ENCODE measurements at places on chromosomes 7 and 10.

DNA sequence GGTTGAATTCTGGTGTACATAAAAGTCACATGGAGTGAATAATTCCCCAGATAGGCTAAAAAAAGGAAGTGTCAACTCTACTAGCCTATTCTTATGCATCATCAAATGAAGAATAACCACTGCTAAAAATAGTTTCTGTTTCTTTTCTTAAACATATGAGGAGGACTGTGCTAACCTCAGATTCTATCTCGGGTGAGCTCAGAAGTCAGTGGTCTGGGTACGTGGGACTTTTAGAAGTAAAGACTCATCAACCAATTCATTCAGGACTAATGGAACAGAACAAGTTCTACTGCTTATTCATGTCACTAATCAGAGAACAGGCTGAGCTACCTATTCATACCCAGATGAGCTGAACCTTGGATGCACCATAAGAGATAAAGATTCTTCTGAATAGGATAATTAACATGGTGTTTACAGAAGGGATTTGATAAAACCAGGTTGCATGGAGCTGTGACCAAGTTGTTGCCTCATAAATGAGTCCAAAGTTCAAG lies 9.5 kb upstream of the ASAH2 start:
- DNase-seq = no peak

- DNase-seq = no peak
Observed at GRCh38 chr10:61869774-61870525, 31.5 kb upstream of the ARID5B start.

GRCh38 chr10:72013202-72013945 lies 49.2 kb downstream of the CHST3 start:
- no peak for DNase-seq

DNA sequence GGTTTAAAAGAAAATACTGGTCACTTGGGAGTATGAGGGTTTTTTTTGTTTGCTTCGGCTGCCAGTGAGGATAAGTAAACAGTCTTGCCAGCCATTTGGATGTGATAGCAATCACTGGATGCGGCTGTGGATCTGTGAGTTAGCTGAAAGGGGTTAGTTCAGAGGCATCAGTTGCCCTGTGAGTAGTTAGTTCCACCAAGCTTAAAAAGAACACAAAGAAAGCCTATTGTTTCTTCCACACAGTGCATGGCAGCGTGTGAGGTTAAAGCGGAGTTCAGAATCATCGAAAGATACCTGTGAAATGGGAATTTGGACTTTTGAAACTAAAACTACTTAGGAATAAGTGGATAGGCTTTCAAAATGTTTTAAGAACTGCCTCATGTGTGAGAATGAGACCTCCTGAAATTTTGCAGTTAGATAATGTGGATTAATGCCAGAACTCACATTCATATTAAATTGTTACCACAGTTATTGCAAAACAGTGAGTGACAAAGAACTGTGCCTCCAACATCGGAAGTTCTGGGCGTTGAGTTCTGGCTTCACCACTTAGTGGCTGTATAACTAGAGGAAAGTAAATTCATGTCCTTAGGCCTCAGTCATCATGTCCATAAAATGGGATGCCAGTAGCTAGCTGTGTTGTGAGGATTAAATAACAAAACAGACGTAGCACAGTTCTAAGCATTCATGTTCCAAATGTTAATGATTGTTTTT lies 31.3 kb downstream of the KIAA1217 start:
- DNase-seq = no peak

All from stimulated activated CD4-positive, alpha-beta T cell treated with anti-CD3 and anti-CD28 coated beads, Interleukin-1b, Interleukin-23, amount 100 ng/mL, for 1 hour (primary cell).